Activated CD4-positive, alpha-beta T cell treated with anti-CD3 and anti-CD28 coated beads for 24 hours (primary cell): ENCODE measurements at places on chromosomes 3 and 15.
A peak's percentile ranks its signal among the peaks of the same experiment; 100 is the strongest.

GRCh38 chr3:23442598-23443383 lies 239.7 kb downstream of the UBE2E2 start:
- no peak for DNase-seq

DNA sequence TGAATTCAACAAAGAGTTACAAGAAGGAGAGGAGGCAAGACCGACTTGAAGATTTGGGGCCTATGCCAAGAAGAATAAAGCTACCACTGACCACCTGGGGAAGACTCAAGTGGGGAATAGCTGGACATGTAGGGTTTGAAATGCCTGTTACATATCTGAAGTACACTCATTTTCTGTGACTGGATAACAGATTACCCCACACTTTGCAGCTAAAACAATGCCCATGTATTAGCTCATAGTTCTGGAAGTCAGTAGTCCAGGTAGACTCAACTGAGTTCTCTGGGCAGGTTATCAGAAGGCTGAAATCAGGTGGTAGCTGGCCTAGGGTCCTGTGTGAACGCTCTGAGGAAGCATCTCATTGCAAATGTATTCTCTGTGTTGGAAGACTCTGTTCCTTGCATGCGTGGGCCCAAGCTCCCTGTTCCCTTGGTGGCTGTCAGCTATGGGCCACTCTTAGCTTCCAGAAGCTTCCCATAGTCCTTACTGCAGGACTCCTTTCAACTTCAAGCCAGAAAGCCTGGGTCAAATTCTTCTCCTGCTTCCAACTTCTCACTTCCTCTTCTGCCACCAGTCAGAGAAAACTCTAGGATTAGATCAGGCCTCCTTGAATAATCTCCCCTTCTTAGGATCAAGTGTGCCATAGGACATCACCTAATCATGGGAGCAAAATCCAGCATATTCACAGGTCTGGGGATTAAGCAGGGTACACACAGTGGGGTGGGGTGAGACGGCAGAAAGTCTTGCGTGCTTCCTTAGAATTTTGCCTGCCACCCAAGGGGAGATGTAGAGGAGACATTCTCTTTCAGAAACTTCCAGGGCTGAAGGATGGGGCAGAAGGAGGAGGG lies 187.8 kb downstream of the SHQ1 start:
- DNase-seq = no peak

DNA sequence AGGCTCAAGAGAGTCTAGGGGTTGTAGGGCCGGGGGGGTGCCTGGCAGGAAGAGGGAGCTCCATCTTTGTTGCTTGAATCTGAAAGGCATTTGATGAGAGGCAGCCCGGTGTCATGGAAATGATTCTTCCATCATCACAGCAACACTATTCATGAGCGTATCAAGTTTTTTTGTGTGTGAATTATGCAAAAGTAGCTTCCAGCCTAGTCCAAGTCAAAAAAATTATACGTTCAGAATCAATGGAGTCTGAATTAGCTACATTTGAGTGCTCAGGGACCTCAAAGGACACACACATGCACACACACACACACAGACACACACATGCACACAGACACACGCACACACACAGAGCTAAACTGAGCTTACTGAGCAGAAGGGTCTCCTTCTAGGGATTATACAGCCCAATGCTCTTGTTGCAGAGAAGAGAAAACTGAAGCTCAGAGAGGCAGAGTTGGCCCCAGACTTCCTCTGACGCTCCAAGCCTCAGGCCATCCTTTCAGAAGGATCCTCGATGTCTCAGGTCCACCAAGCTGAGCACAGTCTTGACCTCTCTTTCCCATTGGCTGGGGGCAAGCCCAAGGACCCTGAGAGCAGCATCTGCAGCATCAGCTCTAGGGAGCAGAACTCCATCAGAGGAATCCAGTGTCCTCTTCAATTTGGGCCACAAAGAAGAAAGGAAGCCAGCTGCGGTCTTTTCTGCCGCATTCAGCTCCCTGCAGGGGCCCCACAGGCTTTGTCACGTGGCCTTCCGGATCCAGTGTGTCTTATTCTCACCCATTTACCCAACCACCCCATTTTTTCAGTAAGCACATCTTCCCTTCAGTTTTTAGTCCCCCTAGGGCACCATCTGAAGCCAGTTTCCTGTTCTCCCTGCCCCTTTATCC lies 228.0 kb downstream of the UACA start:
- DNase-seq = peak; percentile 23

- no peak for DNase-seq
Measured at GRCh38 chr3:129377615-129378014, 50.8 kb downstream of the EFCAB12 start.

- DNase-seq = peak; percentile 62
Measured at GRCh38 chr3:51718547-51719409, 11.9 kb downstream of the GRM2 start.

- DNase-seq = no peak
Measured at GRCh38 chr3:17793542-17794195, 51.2 kb upstream of the TBC1D5 start.

- DNase-seq = no peak
Measured at GRCh38 chr15:32959077-32959476, 235.4 kb downstream of the FMN1 start.

DNA sequence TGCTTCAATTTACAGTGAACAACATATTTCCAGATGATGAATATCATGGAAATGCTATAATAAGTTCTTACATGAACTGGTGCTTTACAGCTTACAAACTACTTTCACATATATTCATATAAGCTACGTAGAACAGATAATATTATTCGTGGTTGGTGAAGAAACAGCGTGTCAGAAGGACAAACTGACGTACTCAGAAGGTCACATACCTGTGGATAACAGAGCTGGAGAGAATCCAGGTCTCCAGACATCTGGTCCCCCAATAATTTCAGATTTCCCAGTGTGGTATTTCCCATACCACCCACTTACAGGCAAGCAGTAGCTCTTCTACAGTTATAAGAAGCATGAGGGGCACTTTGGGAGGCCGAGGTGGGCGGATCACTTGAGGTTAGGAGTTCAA lies 156.6 kb downstream of the PLD1 start:
- no peak for DNase-seq
